Omental fat pad (tissue), 4 donors: ENCODE measurements at places on chromosomes 12 and 14.

- DNase-seq, result no peak
Measured at GRCh38 chr14:54625112-54625511, 58.2 kb downstream of the SAMD4A start.

DNA sequence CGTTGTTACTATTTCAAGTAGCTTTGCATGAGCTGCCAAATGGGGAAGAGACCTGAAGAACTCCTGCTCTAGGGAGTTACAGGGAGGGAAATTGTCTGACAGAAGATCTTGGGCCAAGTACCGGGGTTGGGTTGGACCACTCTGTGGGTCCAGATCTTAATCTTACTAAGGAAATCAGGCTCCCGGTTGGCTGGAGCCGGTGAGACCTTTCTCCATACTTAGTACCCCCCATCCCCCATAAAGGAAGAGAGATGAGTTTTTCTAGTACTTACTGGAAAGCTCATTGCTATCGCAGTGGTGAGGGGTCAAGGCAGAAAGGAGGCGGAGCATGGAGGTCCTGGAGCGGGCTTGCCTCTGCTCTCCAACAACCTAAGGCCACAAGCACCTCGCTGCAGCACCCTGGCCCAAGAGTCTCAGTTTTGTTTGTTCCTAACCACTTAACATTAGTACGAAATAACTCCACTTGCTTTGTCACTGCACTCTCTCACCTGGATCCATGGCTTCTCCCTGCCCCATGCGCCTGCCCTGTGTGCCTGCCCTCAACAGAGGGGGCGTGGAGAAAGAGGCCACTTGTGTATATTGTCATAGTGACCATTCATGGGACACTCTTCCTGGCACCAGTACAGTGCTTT lies 6.8 kb upstream of the UNC119B start:
- DNase-seq, result no peak

DNA sequence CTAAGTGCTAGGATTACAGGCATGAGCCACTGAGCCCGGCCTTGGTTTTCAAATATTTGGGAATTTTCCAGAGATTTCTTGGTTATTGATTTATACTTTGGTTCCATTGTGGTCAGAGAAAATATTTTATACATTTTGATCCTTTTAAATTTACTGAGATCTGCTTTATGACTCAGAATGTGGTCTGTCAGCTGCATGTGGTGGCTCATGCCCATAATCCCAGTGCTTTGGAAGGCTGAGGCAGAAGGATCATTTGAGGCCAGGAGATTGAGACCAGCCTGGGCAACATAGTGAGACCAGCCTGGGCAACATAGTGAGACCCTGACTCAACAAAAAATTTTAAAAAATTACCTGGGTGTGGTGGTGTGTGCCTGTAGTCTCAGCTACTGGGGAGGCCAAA lies 49.8 kb downstream of the ADCK1 start:
- no peak for DNase-seq

GRCh38 chr12:16857456-16857923 lies 251.5 kb upstream of the LMO3 start:
- no peak for DNase-seq

- no peak for DNase-seq
Measured at GRCh38 chr12:15796493-15797141, 7.4 kb upstream of the EPS8 start.

DNA sequence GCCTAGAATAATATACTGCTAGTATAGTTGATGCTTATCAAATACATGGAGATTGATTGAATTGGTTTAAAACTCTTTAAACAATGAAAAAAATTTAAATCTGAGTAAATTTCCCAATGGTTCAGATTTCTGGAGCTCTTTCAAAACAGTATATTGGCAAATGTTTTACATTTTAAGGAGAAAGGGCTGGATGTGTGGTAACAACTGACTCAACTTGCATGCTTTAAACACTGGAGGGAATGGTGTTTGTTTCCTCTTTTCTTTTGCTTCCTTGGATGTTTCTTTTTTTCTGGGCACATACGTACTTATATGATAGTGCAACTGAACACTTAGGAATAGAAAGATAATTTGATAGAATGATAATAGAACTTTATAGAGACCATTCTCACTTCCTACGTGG lies 73.8 kb upstream of the RFX4 start:
- no peak for DNase-seq

DNA sequence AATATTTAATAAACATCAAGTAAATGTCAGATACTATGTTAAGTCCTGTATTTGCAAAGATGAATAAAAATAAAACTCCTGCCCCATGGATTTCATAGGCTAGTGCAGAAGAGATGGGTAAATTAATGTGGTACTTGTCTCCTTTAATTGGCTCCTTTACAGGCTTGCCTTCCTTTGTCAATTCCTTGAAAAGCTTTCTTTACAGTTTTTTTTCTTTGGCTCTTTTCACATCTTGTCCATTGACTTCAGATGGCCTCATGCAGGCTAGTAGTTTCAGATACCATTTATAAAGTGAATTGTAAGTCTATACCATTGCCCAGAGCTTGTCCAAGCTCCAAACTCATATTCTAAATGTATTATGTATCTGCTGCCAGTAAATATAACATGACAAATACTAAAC lies 128.7 kb upstream of the GARIN2 start:
- no peak for DNase-seq

- no peak for DNase-seq
Measured at GRCh38 chr14:81205639-81206038, 15.1 kb downstream of the GTF2A1 start.

DNA sequence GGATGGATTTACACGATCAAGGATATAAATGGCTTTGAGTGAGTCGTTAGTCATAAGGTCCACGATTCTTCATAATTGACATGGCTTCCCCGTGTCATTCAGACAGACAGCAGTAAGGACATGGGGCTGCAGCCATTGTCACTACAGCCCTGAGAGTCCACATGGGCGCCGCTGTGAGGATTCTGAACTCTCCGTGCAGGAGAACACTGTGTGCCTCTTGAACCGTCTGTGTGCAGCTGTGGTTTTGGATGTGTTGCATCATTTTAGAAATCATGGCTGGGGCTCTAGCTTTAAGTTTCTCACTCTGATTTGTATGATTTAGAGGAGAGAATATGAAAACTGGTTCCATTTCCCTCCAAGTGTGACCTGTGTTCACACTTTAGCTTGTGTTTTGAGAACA lies 47.2 kb downstream of the NPAS3 start:
- DNase-seq, result no peak

DNA sequence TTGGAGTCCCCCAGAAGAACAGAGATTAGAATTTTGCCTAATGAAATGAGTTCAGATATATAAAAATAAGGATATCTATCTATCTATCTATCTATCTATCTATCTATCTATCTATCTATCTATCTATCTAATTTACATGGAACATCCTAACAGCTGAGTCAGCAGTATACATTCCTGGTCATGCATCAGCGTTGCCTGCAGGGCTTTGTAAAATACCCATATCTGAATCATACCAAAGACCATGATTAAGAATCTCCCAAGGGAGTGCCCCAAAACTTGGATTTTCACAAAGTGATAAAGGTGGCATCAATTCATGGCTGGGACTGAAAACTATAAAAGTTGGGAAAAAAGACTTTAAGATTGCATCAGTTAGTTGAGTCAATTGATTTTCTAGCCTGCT lies 32.7 kb upstream of the SYT10 start:
- no peak for DNase-seq
